Upper lobe of left lung (tissue), 6 donors: ENCODE measurements at places on chromosomes 16 and 17. TPM values are rescaled to one million over a fixed set of nuclear protein-coding genes. Genes with fewer than 3 reads are reported as not detected.

PDILT gene
- total RNA-seq = not detected

ABCC11 gene
- 0.15 TPM for total RNA-seq

SOST gene
- total RNA-seq = not detected

ANKS4B gene
- not detected for total RNA-seq

SGSM2 gene
- total RNA-seq = 62.4 TPM

AURKB gene
- total RNA-seq = 1.8 TPM

CHST4 gene
- 2.2 TPM for total RNA-seq

DHX58 gene
- total RNA-seq = 32.3 TPM

TMEM235 gene
- total RNA-seq = not detected

ZC3H7A gene
- 142 TPM for total RNA-seq

SULT1A3 gene
- 17.5 TPM for total RNA-seq

TNS4 gene
- not detected for total RNA-seq

FAM83G gene
- 7.2 TPM for total RNA-seq

PIPOX gene
- 0.91 TPM for total RNA-seq

ENDOV gene
- total RNA-seq = 25.5 TPM

MAF gene
- 79.4 TPM for total RNA-seq

ABCA9 gene
- 7.7 TPM for total RNA-seq

CCL16 gene
- total RNA-seq = 0.61 TPM

CD300E gene
- 15.6 TPM for total RNA-seq

CDRT15 gene
- not detected for total RNA-seq

MEIOC gene
- not detected for total RNA-seq

SAMD14 gene
- total RNA-seq = 1.4 TPM

GLP2R gene
- 1.3 TPM for total RNA-seq

ANKRD40CL gene
- not detected for total RNA-seq

TBC1D3B gene
- total RNA-seq = 8.0 TPM

CCL3 gene
- total RNA-seq = 3.1 TPM

DYNLL2 gene
- 31.4 TPM for total RNA-seq

DNAH17 gene
- 2.9 TPM for total RNA-seq

STX1B gene
- total RNA-seq = 0.30 TPM

GRAP gene
- total RNA-seq = 3.1 TPM
